Naive B cell (primary cell): ENCODE measurements at places on chromosomes 12 and 14. TPM values are rescaled to one million over a fixed set of nuclear protein-coding genes. Genes with fewer than 3 reads are reported as not detected.

- no peak for DNase-seq
- H3K4me3 ChIP-seq: no peak overlapping the region
Measured at GRCh38 chr12:78149459-78149858, 318.8 kb downstream of the NAV3 start.

DNA sequence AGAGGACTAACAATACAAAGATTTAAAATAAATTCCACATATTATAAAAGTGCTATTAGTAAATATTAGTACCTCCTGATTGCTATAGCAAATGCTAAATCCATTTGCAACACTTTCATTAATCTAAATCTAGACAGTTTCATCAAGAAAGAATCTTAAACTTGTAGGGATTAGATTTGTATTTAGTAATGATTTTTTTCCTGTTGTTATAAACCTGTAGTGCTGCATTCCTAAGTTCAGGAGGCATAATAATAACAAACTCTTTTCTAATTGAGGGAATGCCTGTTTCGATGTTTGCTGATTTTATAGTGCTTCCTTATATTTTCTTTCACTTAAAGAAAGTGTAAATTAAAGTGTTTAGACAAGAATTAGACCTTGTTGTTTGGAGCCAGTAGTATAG lies 166.1 kb downstream of the FOXA1 start:
- no peaks in the 10 kb centered on the region for H3K27me3 ChIP-seq
- no peaks in the 10 kb centered on the region for H3K36me3 ChIP-seq
- H3K27ac ChIP-seq: no peak overlapping the region
- H3K4me3 ChIP-seq: no peak overlapping the region

GRCh38 chr12:54363618-54364017 lies 668 bp downstream of the GPR84 start:
- no peak for DNase-seq
- H3K36me3 ChIP-seq: no peaks in the 10 kb centered on the region
- no peak overlapping the region for H3K4me3 ChIP-seq
- no peaks in the 10 kb centered on the region for H3K27me3 ChIP-seq

DNA sequence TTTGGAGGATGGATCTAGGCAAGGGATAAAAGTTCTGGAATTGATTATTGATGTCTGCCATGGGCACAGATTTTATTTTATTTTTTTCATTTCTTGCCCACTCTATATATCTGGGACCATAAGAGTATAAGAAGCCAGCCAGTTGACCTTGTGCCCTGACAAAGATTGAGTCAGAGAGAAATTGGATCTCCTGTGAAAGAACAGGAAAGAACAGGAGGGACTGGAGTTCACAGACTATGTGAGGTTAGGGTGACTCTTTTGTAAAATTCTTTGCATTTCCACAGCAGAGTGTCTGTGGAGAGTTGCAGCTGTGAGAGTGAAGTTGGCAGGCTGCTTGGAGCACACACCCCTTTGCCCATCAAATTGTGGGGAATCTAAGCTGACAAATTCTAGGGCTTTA lies 358.4 kb upstream of the TBX3 start:
- H3K27me3 ChIP-seq: no peaks in the 10 kb centered on the region
- no peak for DNase-seq
- H3K4me3 ChIP-seq: no peak overlapping the region
- no peaks in the 10 kb centered on the region for H3K36me3 ChIP-seq

- no peak overlapping the region for H3K27ac ChIP-seq
- H3K36me3 ChIP-seq: peaks cover 14% of the 10 kb centered on the region
- peaks cover 20% of the 10 kb centered on the region for H3K4me1 ChIP-seq
- no peak for DNase-seq
- H3K27me3 ChIP-seq: no peaks in the 10 kb centered on the region
- H3K4me3 ChIP-seq: no peak overlapping the region
Measured at GRCh38 chr12:50642761-50643160, 121.1 kb upstream of the ATF1 start.

DNA sequence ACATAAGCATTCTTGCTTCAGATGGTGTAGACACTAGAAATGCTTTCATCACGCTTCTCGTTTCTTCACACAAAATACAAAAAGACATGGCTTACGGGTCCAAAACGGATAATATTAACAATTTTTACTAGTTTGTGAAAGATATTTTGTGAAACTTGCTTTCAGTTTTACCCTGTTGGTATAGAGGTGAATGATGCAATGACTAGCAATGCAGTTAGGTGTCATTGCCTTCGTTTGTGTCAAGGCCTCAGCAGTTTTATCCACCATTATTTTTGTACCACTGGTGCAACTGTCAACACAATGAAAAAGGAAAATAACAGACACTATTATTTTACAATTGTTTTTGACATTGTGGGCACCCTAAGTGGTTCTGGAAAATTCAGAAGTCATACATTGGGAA lies 323.0 kb downstream of the FLRT2 start:
- H3K36me3 ChIP-seq: no peaks in the 10 kb centered on the region
- no peaks in the 10 kb centered on the region for H3K27me3 ChIP-seq
- H3K4me1 ChIP-seq: no peaks in the 10 kb centered on the region

DNA sequence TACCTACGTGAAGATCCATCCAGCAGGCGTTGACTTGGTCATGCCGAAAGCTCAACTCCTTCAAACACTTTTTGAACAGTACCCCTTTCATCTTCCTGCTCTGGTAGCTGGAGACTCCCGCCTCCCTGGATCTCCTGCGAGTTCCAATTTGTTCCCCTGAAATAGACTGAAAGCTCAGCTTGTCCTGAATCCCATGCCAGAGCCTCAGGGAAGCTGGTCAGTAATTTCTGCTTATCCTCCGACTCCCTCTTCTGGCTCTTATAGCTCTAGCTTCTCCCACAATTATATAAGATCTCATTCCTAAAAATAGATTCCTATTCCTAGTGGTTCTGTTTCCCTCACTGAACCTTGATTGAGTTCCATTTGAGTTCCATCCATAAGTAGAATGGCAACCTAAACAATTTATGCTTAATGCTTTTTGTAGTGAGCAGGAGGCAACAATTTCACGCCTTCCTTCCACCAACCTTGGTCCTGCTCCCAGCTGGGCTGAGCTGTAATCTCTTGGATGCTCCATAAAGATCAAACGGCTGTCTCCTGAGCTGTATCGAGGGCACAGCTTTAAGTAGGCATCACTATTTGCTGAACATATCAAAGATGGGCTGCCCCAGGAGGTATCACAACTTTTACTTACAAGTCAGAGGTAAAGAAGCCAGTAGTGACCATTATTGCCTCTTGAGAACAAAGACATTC lies 8.0 kb upstream of the TMEM132C start:
- no peak overlapping the region for H3K4me3 ChIP-seq
- no peak for DNase-seq
- no peaks in the 10 kb centered on the region for H3K36me3 ChIP-seq
- no peaks in the 10 kb centered on the region for H3K4me1 ChIP-seq
- H3K27me3 ChIP-seq: peaks cover 11% of the 10 kb centered on the region
- H3K27ac ChIP-seq: no peak overlapping the region

DNA sequence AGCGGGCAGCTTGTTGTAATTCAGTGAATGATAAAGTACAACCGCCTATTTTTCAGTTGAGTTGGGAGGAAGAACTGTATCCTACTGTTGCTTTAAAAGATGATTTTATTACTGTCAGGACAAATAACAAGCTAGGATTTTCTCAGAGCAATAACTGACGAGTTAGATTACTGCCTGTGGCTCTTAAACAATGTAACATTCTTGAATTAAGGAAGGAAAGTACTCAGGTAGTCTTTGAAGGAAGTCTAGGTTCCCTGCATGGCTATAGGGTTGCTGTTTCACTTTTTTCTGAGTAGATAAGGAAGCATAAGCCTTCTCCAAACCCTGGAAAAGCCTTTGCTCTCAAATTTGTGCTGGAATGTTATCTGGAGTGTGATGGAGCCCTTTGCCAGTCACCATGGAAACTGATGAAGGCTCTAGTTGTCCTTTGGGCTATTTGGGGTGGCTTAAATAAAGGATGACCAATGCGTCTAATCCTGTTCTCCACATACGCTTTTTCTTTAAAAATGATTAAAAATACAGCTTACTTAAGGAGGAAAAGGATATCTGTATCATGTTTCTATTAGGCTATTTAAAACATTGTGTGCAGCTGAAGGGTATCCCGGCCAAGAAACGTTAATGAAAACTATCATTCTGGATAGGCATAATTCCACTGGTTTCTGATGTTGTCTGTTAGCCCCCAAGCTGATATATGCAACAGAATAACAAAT lies 17.7 kb downstream of the NUBPL start:
- no peaks in the 10 kb centered on the region for H3K36me3 ChIP-seq
- DNase-seq: no peak
- peaks cover 5% of the 10 kb centered on the region for H3K4me1 ChIP-seq

DNA sequence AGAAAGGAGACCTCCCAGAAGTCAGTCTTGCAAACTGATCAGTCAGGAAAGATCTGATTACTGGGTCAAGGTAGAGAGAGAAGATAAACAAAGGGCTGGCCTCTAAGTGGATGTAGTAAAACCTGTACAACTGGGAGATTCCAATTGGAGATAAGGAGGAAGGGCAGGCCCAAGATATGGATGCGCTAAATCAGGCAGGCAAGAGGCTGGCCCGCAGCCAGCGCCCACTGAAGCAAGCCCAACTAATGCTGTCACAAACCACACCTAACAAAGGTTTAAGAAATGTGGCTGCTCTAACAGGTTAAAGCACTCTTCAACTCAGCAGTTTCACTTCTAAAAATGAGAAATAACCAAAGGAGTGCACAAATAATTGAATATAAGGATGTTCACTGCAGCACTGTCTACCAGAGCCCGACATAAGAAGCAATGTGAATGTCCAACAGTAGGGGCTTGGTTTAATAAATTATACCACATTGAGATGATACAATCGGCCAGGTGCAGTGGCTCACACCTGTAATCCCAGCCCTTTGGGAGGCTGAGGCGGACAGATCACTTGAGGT lies 4.7 kb downstream of the GLTP start:
- no peak for DNase-seq
- peak overlapping the region; percentile 75 for H3K27ac ChIP-seq
- no peaks in the 10 kb centered on the region for H3K27me3 ChIP-seq
- peaks cover 50% of the 10 kb centered on the region for H3K4me1 ChIP-seq
- peaks cover 6% of the 10 kb centered on the region for H3K36me3 ChIP-seq

DNA sequence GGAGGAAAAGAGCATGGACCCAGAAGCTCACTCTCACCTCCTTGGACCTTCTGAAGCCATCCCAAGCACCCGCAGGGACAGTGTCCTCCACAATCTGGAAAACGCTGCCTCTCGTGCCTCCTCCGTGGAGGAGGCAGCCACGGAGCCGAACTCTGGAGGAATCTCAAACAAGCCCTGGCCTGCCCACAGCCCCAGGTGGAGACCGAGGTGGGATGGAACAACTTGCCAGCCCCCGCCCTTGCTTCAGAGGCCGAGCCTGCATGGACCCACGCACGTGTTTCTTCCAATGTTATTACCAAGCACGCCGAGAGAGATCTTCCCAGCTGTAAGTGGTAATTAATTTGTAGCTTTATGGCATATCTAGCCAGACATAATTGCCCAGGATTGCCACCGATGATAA lies 61.3 kb downstream of the SCARB1 start:
- no peak overlapping the region for H3K4me3 ChIP-seq
- H3K4me1 ChIP-seq: peaks cover 6% of the 10 kb centered on the region
- no peak overlapping the region for H3K27ac ChIP-seq
- H3K27me3 ChIP-seq: no peaks in the 10 kb centered on the region
- H3K36me3 ChIP-seq: no peaks in the 10 kb centered on the region

DNA sequence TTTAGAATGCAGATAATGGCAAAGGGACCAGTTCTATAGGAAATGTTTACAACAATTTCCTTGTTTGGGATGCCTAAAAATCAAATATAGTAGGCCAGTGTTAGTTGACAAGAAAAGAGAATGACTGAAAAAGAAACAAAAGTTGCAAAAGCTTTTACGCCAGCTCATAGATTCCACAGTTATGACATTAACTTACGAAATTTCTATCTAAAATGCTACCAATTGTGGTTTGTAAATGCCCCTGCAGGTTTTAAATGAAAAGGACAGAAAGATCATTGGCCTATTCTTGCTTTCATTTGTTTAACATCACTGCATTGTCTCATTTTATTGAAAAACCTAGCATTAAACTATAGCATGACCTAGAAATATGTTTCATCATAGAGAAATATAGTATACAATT lies 345.8 kb downstream of the CCDC91 start:
- no peak overlapping the region for H3K27ac ChIP-seq
- peaks cover 8% of the 10 kb centered on the region for H3K36me3 ChIP-seq
- H3K4me1 ChIP-seq: peaks cover 5% of the 10 kb centered on the region
- no peak overlapping the region for H3K4me3 ChIP-seq
- no peak for DNase-seq

GRCh38 chr12:42477941-42478340 lies 111.6 kb downstream of the PRICKLE1 start:
- H3K27me3 ChIP-seq: no peaks in the 10 kb centered on the region

GRCh38 chr14:53900499-53900898 lies 56.1 kb downstream of the BMP4 start:
- H3K4me3 ChIP-seq: no peak overlapping the region
- H3K4me1 ChIP-seq: no peaks in the 10 kb centered on the region
- H3K27me3 ChIP-seq: peaks cover 25% of the 10 kb centered on the region
- H3K27ac ChIP-seq: no peak overlapping the region
- no peaks in the 10 kb centered on the region for H3K36me3 ChIP-seq

- H3K36me3 ChIP-seq: no peaks in the 10 kb centered on the region
- H3K27ac ChIP-seq: no peak overlapping the region
- no peak for DNase-seq
- no peaks in the 10 kb centered on the region for H3K27me3 ChIP-seq
- no peak overlapping the region for H3K4me3 ChIP-seq
- no peaks in the 10 kb centered on the region for H3K4me1 ChIP-seq
Measured at GRCh38 chr12:90407841-90408240, 547.1 kb downstream of the CCER1 start.

GRCh38 chr12:21690704-21691368 lies 33.2 kb upstream of the LDHB start:
- no peaks in the 10 kb centered on the region for H3K36me3 ChIP-seq
- H3K27me3 ChIP-seq: peaks cover 7% of the 10 kb centered on the region
- no peak overlapping the region for H3K4me3 ChIP-seq
- no peak overlapping the region for H3K27ac ChIP-seq

PRMT5 gene
- polyA plus RNA-seq: 45.3 TPM

MGP gene
- polyA plus RNA-seq: 0.29 TPM

KLRF2 gene
- polyA plus RNA-seq: not detected

RHEBL1 gene
- polyA plus RNA-seq: 8.6 TPM

TSPAN19 gene
- polyA plus RNA-seq: not detected
